ENCODE measurements at places on chromosomes 5 and 9.

- no peak for DNase-seq
These were observed 149.3 kb upstream of the MPDZ start for GRCh38 chr9:13428766-13429165.

DNA sequence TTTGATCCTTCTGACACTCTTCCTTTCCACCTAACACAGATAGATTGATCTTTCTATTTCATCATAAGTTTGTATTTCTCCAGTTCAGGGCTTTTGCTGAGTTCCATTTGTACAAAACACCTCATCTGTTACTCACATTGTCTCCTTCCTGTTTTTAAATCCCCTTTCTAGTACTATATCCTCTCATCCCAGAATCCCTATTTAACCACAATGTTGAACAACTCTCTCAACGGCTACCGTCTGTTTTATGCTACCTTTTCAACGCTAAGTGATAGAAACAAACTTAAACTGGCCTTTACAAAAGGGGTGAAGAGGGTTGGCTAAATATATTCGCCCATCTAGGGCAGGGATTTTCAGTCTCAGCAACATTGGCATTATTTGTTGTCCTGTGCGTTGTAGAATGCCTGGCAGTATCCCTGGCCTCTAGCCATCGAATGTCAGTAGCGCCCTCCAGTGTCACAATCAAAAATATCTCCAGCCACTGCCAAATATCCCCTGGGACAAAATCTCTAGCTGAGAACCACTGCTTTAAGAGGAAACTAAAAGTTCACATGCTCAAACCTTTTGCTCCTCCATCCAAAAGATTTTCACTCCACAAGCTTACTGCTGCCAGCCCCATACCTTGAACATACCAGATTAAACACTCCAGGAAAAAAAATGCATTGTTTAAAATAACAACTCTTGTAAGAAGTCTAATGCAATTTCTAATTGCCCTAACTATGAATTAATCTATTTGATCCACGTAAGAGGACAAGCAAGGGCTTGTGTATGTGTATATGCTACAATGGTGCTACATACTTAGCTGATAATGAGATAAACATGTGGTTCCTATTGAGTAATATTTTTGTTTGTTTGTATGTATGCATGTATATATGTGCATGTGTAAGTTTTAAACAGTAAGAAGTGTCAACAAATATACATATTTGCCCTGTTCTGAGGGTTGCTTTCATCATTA, 344.0 kb downstream of the PTPRD start:
- peak; percentile 22 for DNase-seq

- no peak for DNase-seq
These were observed 103.2 kb downstream of the CTNND2 start for GRCh38 chr5:11801061-11801460.

DNA sequence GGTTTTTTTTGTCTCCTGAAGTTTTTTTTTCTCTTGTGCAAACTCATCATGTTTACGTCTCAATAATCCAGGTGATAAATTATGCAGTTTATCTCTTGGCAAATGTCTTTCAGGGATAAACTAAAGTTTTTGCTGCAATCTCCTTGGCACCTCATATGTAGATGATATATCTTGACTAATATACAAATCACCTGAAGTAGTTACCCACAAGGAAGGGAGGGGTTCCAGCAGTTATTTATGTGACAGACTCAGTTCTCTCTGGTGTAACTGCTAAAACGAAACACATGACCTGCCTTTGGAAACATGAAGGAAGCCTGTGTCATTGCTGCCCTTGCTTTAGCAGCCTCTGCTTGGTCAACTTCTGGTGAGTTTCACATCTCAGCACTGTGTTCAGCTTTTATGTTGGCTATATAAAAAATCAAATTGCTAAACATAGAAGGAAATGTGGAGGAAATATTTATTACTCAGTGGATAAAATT, 39.3 kb upstream of the KIAA1958 start:
- peak; percentile 26 for DNase-seq

DNA sequence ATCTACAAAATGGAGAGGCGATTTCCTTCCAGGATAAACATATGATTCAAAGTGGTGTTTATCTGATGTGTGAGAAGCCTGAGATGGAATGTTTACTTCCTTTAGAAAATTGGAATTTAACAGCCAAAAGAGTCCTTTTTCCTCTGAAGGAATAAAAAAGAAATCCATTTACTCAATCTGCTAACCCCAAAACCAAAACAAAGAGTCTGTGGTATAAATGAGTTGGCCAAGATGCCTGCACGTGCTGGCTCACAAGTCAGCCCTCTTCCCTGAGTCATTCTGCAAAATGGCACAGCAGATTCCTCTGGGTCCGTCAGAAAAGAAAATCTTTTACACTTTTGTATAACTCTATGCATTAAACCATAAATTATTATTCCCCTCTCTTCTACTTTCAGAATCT, 60.8 kb downstream of the EBF1 start:
- peak; percentile 73 for DNase-seq

- no peak for DNase-seq
These were observed 194.8 kb upstream of the IL12B start for GRCh38 chr5:159525117-159525516.

- peak; percentile 82 for DNase-seq
These were observed 16.1 kb downstream of the IFNE start for GRCh38 chr9:21465859-21466518.

GRCh38 chr5:23223846-23224245, 283.6 kb upstream of the PRDM9 start:
- DNase-seq, result peak; percentile 1

- no peak for DNase-seq
These were observed 59.2 kb downstream of the NSUN2 start for GRCh38 chr5:6573651-6574101.

GRCh38 chr9:70607329-70607728, 192.9 kb upstream of the KLF9 start:
- no peak for DNase-seq

- DNase-seq, result no peak
These were observed 8.6 kb upstream of the OXCT1 start for GRCh38 chr5:41878643-41879478.

DNA sequence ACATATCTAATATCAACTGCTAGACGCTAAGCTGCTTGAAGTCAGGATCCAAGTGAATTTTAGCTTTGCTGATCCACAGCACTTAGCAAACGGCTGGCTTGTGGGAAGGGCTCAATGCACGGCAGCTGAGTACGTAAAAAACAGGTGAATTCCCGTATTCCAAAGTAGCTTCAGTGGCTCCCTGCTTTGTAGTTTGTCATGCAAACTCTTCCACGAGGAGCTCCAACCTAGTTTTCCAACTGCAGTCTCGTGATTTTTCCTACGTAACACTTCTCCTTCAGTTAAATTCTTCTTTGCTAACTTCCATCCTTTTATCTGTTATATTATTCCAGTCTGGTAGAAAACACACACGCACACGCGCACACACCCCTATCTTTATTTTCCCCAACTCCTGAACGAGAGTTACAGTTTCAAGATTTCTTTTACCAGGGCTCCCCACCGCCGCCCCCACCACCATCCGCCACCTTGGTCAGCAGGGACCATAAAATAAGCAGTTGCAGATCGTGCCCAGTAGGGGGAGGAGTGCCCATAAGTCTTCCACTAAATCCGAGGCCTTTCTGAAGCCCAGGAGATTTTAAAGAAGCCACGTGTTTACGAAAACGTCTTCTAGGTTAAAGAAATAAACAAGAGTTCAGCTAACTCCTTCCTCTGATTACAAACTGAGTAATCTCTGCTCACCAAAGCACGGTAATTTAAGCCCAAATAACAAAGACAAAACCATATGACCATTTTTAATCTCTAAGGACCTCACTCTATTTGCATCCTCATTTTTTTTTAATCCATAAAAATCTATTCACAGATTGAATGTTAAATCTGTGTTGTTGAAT, 34.8 kb upstream of the TRIO start:
- peak; percentile 96 for DNase-seq

DNA sequence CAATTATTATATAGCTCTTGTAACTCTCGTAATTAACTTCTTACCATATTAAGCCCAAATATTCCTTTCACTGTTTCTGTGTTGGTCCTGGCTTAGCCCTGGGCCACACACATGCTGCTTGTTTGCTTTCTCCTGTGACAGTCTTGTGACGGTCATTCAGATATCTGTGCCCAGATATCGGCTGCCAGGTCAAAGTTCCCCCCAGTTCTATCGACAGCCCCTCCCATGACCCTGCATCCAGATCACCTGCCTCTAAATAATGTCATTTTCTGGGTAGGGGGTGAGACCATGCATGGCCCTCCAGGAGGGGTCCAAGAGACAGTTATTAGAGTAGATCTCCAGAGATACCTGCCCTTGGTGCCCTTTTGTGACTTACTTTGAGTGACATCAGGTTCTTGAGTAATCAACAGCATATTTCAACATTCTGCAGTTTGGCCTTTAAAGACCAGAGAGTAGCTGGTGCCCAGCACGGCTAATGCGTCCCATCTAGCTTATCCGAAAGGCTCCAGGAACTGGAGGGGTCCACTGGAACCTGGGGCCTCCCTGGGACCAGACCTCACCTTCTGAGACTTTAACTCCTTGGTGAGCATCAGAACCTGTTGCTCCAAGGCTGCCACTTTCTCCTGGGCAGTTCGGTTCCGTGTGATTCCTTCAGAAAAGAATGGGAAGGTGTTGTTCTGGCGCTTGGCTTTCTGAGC, 26.9 kb downstream of the TBC1D2 start:
- no peak for DNase-seq

DNA sequence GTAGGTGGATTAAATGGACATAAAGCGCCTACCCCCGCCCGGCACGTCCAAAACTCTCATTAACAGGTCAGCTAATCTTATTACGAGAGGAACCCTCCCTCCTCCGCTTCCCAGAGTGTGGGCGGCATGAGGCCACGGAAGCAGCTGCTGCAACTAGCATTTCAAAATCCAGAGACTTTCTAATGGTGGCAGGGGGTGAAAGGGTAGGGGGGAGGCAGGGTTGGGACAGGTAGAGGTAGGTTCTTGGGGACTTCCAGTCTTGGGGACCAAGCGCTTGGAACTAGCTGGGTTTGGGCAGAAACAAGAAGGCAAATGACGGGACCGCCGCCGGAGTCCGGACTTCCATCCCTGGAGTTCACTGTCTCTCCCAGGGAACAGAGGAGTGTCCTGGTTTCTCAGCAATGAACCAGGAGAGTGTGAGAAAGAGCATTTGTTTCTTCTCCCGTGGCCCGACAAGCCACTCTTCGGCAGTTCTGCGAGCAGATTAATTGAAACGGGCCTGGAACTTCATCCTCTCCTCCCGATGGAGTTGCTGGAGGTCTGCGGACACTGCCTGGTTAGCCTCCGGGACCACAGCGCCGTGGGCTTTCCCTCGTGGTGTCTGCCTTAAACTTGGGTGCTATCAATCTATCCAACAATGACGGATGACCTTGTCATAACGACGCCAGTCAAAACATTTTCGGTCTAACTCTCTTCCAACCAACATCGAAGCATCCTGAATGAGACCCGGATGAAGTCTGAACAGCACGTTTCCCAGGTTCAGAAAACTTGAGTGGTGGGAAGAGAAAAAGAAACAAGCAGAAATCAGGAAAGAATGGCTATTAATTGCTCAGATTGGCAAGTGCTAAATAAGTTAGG, 1.6 kb upstream of the PRDM6 start:
- no peak for DNase-seq

DNA sequence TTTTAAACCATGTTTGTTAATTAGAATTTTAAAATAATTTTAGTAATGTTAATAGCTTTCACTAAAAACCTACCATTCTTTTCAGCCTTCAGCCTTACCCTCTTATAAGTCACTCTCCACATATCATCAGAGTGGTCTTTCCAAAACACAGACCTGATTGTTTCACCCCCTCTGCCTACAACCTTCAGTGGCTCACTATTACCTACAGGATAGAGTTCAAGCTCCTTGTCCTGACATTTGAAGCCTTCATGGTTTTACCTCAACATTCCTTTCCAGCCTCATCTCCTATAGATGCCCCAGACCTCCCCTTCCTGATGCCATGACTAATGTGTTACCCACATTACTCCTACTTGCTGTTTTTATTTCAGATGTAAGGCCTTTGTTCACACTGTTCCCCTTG, 27.8 kb upstream of the STRBP start:
- no peak for DNase-seq

DNA sequence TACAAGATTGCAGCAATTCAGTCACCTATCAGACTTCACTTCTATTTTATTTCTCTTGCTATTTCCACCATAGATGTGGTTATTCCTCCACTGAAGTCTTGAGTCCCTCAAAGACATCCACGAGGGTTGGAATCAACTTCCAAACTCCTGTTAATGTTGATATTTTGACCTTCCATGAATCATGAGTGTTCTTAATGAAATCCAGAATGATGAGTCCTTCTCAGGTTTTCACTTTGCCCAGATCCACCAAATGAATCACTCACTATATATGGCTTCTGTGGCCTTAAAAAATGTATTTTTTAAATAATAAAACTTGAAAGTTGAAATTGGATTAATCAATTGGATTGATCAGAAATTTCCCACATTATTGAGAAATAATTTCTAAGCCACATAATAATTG, 1821.0 kb downstream of the EFNA5 start:
- no peak for DNase-seq

DNA sequence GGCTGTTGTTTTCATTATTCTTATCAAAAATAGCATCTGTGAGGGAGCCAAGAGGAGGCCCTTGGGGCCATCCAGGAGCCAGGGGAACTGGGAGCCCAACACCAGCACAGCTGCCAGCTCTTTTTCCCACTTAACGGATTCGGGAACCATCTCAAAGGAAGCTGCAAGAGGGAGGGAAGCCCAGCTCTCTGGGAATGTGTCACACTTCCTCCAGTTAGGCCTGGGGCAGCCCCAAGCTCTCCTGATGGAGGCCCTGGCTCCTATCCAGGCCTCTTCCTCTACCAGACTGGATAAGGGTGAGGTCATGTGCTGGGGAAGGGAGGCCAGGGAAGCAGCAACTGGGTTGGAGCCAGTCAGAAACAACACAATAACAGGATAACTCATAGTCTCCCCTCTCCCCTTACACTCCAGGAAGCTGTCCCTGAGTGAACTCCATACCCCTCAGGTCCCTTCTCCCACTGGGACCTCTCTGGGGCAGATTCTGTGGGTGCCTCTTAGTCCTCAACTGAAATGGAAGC, 12.7 kb downstream of the CSF2 start:
- DNase-seq, result peak; percentile 97

GRCh38 chr9:68851657-68852056, 146.6 kb downstream of the PIP5K1B start:
- DNase-seq, result peak; percentile 2

GRCh38 chr5:95581576-95581975, 26.7 kb downstream of the ARSK start:
- no peak for DNase-seq

- DNase-seq, result no peak
These were observed 6.7 kb upstream of the ALDOB start for GRCh38 chr9:101442318-101442717.

GRCh38 chr9:77933019-77933418, 98.6 kb downstream of the GNAQ start:
- DNase-seq, result peak; percentile 36

DNA sequence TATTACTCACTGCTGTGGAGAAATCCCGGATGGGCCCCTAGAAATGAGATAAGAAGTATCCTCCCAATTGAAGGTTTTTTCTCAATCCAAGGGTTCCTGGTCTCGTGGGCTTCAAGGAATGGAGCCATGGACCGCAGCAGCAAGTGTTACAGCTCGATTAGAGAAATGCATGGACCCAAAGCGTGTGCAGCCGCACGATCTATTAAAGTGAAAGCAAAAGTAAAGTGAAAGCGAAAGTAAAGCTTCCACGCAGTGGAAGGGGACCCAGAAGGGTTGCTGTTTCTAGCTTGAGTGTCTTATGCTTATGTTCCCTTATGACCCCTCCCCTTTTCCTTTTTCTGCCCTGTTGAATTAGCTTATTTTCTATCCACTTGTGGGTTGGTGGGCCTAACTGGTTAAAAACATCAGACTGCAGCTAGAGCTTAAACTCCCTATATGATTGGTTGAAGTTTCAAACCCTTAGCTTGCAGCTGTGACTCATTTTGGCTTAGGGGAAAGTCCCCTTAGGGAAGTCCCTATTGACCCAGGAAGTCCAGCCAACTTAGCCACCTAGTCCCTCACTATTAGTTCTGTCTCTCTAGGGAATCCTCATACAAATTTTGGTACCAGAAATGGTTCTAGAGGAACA, 1111.8 kb downstream of the TAF11L14 start:
- peak; percentile 18 for DNase-seq
